ENCODE measurements at places on chromosomes 3 and 15.

DNA sequence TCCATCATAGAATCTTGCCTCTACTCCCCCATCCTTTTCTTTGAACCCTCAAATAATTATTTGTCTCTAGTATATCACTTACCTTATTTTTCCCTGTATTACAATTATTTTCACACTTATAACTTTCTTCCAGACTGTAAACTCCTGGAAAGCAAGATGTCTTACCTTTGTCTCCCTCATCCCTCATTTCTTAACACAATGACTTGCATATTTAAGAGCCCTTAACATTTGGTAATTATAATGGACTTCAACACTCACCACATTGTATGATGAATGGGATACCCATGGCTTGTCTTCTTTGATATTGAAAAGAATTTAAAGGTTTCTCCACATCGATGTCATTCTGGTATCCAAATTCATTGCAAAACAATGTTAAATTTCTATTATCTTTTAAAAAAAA, 81.4 kb upstream of the GUCA1C start:
- no peak for DNase-seq

GRCh38 chr3:72162649-72163184, 377.8 kb upstream of the PROK2 start:
- DNase-seq: no peak

GRCh38 chr3:851098-851790, 241.6 kb upstream of the CNTN6 start:
- DNase-seq: no peak

GRCh38 chr3:30847592-30847991, 46.9 kb downstream of the GADL1 start:
- no peak for DNase-seq

DNA sequence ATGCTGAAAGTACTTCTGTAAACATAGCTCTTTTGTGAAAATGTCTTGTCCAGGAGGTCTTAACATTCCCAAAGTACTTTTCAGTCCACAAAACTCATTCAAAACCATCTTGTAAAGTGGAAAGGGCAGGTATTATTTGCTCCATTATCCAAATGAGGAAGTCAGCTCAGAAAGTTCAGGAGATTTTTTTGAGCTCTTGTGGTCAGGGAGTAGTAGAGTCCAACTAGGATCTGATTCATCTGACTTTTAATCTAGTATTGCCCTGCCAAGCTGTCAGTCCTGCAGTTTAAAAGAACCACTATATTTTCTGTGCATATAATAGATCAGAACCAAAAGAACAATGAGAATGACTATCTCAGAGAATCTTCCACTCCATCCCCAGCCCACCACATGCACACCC, 83.5 kb downstream of the FOXB1 start:
- DNase-seq: no peak

GRCh38 chr3:42056840-42057239, 34.3 kb upstream of the TRAK1 start:
- DNase-seq: no peak

DNA sequence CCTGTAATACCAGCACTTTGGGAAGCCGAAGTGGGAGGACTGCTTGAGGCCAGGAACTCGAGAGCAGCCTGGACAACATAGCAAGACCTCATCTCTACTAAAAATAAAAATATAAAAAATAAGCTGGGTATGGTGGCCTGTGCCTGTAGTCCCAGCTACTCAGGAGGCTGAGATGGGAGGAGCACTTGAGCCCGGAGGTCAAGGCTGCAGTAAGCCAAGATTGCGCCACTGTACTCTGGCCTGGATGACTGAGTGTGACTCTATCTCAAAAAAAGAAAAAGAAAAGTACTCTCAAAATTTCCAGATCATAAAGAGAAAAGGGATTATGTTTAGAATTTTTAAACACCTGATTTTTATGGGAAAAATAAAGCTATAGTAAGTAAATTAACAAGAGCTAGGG, 24.1 kb downstream of the SLC51A start:
- DNase-seq: no peak

GRCh38 chr15:91694131-91694830, 159.2 kb upstream of the SLCO3A1 start:
- DNase-seq: no peak

DNA sequence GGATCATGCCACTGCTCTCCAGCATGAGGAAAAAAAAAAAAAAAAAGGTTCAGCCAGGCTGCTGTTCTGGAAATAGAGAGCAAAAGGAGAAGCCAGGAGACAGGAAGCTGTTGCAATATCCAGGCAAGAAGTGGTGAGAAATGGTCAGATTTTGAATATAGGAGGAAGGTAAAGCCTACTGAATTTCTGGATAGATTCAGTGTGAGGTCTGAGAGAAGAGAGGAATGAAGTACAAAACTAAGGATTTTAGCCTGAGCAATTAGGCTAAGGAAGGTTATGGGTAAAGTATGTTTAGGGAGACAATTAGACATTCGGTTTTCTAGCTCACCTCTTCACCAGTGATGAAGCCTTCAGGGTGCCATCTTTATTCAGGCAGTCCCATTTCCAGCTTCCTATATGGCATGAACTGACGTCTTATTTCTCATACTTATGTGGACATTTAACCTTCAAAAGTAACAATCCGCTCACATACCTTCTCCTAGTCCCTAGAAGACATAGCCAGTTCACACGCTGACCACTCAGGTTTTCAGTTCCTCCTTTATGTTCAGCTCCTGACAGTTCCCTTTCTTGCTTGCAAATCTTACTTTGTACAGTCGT, 57.2 kb downstream of the KIF9 start:
- no peak for DNase-seq

GRCh38 chr15:57111002-57111401, 192.6 kb downstream of the TCF12 start:
- no peak for DNase-seq

- no peak for DNase-seq
Observed at GRCh38 chr3:89966877-89967665, 859.6 kb downstream of the EPHA3 start.

DNA sequence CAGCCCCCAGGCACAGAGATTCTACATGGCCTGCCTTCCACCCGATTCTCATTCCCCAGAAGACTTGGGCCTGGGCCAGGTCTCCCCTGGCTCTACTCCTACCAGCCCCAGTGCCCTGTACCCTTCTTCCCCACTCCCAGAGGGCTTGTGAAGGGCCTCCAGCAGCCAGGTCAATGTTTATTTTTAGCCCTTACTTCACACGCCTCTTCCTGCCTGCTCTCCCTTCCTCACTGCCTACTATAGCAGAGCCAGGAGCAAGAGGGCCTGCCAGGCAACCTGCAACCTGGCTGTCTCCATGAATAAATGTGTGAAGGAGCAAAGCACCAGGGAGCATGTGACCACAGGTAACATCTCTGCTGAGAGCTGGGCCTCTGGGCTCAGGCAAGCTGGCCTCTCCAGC, 26.4 kb upstream of the APEH start:
- no peak for DNase-seq

- no peak for DNase-seq
Observed at GRCh38 chr3:195717852-195718476, 2.8 kb upstream of the MUC20 start.

All from stimulated activated CD4-positive, alpha-beta T cell treated with anti-CD3 and anti-CD28 coated beads, Interleukin-1b, Interleukin-23, amount 100 ng/mL, for 1 hour (primary cell).